ENCODE measurements at places on chromosomes 7 and 10.

DNA sequence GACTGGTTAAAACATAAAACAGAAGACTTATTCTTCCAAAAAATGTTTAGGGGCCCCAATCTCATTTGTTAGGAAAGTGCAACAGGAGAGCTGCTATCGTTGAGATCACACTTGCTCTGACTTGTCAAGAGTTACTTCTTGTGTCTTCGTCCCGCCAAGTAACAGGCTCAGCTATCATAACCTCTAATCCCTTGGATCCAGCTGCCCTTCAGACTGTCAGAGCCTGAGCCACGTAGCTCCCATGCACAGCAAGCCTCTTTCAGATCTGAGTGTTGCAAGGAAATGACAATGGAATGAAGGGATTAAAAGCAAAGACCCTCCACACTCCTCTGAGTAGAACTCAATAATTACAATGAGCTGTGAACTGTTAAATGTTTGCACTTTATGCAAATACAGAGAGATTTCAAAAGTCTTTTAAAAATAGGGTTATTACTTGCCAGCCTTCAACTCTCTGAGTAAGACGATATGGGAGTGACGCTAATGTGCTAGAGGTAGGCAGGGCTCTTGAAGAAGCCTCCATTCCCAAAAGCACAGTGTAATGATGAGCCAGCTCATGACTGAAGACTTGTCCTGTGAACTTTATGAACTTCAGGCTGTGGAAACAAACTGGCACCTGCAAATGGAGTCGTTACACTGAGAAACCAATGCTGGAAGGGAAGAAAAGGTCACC is 28.4 kb upstream of the CDK13 start:
- no peak for DNase-seq

GRCh38 chr10:33046792-33047191 is 88.8 kb upstream of the ITGB1 start:
- no peak for DNase-seq

GRCh38 chr7:122520971-122521555 is 177.9 kb downstream of the RNF133 start:
- DNase-seq: no peak

- DNase-seq: no peak
These were observed 707.2 kb downstream of the PARD3 start for GRCh38 chr10:34107626-34108516.

DNA sequence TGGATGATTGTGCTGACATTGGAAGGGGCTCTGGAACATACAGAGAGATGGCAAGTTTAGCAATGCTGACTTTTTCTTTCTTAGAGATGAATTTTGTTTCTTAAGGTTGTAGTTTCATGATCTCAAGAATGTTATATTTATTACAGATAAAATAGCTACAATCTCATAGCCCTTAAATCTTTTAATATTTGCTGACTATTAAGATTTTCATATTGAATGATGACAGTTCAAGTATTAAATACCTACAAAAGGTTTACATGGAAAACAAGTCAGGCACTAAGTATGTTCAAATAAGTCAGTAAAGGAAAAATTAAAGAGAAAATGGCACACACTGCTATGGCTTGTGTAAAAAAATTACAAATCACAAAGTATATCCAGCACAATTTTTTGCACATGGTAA is 252.1 kb upstream of the SLC26A5 start:
- no peak for DNase-seq

Data from fibroblast of the aortic adventitia (primary cell).